ENCODE measurements at places on chromosomes 13 and 19.

DNA sequence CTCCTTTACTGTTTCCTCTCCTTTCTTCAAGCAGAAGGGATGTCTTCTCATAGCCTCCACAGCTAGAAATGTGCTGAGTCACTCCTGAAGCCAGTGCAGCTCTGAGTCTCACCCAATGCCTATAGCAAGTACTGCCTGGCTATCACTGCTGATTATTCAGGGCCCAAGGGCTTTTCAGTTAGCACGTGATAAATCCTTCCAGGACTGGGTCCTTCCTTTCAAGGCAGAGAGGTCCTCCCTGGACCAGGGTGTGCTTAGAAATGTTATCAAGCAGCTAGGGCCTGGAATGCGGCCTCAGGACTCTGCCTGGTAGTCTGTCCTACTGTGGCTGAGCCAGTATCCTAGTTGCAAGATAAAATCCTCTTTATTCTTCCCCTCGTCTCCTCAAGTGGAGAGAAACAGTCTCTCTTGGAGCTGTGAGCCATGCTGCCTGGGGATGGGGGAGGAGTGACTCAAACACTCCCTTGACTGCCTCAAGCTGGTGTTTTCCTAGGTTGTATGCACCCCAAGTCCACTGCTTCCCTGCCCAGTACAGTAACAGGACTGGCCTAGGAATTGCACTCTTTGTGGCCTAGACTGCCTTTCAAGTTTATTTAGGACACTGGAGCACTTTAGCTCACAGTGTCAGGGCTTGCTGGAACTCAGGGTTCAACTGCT, 198.7 kb upstream of the SERP2 start:
- peak; percentile 24 for DNase-seq

DNA sequence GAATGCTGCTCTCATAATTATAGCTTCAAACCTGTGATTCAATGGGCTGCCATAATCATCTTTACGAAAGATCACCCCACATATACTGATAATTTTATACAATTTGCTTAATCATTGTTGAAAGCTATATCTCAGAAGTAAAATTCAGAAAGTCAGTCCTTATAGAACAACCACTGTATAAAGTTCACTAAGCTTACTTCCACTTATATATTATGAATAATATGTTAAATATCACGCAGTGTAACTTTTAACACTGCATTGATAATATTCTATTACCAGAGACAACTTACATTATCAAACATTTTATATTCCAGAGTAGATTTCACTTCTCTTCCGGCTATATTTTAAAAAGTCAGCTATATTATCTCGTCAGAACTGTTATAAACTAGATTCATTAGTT, 550.1 kb upstream of the PCDH20 start:
- DNase-seq: no peak

DNA sequence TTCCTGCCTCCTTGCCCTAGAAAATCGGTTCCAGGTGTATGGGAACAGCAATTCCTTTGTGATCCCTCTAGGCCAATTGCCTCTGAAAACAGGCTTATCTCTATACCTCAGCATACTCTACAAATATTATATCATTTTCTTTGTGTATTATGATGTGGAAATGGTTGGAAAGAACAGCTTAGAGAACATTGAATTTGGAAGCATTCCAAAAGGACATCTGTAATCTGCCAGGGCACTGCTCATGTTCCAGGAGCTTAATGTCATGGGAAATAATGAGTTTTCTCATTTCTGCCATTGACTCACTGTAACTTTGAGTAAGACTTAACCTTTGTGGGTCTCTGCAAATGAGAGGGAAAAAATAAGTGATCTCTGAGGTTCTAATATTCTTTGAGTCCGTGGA, 147.3 kb downstream of the UFM1 start:
- no peak for DNase-seq

- DNase-seq: no peak
Observed at GRCh38 chr13:35484384-35484783, 7.9 kb upstream of the MAB21L1 start.
